ENCODE measurements at places on chromosomes 12 and 14.

DNA sequence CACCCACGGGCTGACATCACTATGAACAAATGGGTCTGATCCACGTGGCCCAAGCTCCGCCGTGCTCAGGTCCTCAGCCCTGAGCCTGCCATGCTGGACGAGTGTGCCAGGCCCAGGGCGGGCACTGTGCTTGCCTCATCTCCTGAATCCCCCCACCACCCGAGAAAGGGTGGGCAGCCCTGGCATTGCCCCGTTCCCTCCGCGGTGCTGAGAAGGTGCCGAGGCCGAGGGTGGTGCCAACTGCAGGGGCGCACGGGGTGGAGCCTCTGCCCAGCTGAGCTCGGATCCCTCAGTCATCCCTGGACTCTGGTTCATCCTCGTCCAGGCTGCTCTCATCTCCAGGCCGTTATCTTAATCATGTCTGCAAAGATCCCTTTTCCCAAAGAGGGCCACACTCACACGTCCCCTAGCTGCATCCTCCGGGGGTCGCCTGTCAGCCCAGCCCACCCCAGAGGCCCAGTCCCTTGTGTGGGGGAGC is 60.6 kb downstream of the NOC4L start:
- DNase-seq, result no peak

- DNase-seq, result no peak
Measured at GRCh38 chr14:93271111-93271510, 61.7 kb downstream of the BTBD7 start.

DNA sequence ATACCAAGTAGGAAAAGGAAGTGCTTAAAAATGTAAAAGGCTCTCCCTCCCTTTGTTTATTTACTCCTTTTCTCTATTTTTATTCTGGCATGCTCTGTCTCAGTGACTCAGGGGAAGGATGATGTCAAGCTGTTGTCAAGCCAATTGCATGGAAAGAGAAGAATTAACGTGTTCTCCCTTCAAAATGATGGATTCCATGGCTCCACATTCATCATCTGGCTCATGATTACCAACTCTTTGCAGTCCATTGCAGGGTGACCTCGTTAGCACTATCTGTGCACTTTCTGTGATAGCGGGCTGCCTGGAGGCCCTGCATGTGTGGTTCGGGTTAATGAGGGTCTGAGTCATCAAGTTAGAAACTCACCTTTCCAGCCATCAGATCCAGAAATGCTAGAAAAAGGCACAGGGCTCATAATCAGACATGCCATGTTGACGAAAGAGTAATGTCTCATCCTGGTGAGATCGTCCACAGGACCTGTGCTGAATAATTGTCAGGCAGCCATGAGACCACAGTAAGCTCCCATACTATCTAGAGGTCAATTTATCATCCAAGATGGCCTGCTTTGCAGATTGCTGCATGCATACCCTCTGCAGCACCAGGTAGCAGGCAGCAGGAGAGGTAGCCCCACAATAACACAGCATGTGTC is 79.2 kb upstream of the BTG1 start:
- DNase-seq, result peak; percentile 20

- DNase-seq, result no peak
Measured at GRCh38 chr14:102878970-102879460, 43.4 kb upstream of the AMN start.

GRCh38 chr12:115500872-115501271 is 776.6 kb downstream of the MED13L start:
- no peak for DNase-seq
